ENCODE measurements at places on chromosomes 7 and 10.

GRCh38 chr7:17255926-17256325 is 42.5 kb upstream of the AHR start:
- no peak for DNase-seq

- no peak for DNase-seq
These were observed 77.9 kb downstream of the CARD11 start for GRCh38 chr7:2965745-2966270.

DNA sequence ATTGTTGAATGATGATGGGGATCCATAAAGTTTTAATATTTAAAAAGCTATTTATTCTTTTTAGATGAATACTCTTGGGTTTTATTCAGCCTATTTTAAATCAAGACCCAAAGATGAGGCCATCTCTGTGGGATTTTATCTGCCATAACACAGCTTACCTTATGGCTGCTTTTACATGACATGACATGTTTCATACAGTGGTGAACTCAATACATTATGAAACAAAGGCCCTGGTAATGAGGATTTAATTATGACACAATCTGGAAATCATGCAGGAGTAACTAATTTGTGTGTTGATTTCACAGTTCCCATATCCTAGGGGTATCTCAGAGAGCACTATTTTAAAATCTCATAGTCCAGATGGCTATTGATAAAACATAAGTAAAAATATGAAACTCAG is 661.8 kb upstream of the FZD8 start:
- DNase-seq: no peak

- DNase-seq: no peak
These were observed 139.4 kb downstream of the KCND2 start for GRCh38 chr7:120412139-120413050.

All from HT-29 (cell line).